Progenitor cell of endocrine pancreas (in vitro differentiated cells): ENCODE measurements at places on chromosomes 5 and 9.

DNA sequence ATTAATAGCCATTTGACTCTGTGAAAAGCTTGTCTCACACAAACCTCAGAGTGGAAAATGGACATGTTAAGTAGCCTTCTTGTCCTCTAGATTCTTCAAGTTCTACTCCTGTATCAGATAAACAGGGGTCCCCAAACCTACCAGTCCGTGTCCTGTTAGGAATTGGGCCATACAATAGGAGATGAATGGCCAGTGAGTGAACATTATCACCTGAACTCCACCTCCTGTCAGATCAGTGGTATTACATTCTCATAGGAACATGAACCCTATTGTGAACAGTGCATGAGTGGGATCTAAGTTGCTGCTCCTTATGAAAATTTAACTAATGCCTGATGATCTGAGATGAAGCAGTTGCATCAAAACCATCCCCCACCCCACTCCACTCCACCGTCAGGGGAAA lies 136.3 kb downstream of the TMEM232 start:
- no peaks in the 10 kb centered on the region for H3K36me3 ChIP-seq
- no peaks in the 10 kb centered on the region for H3K27me3 ChIP-seq
- DNase-seq: no peak

- no peaks in the 10 kb centered on the region for H3K36me3 ChIP-seq
- H3K27ac ChIP-seq: no peak overlapping the region
- H3K4me3 ChIP-seq: no peak overlapping the region
- H3K4me1 ChIP-seq: no peaks in the 10 kb centered on the region
These were observed 174.2 kb upstream of the C9orf72 start for GRCh38 chr9:27747450-27747849.

DNA sequence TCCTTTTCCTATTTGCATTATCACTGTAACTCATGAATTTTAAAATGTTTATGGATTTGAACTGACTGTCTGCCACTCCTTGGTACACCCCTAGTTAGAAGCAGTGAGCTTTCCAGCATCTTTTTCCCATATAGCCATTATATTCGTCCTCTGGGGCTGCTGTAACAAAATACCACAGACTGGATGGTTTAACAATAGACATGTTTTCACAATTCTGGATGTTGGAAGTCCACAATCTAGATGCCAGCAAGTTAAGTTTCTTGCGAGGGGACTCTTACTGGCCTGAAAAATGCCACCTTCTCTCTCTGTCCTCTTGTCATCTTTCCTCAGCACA lies 530.0 kb downstream of the SEMA5A start:
- H3K4me1 ChIP-seq: no peaks in the 10 kb centered on the region
- H3K27ac ChIP-seq: no peak overlapping the region
- no peak for DNase-seq
- H3K4me3 ChIP-seq: no peak overlapping the region
- H3K36me3 ChIP-seq: no peaks in the 10 kb centered on the region

GRCh38 chr5:13212886-13213285 lies 731.6 kb downstream of the DNAH5 start:
- no peak overlapping the region for H3K4me3 ChIP-seq
- H3K27me3 ChIP-seq: peaks cover 4% of the 10 kb centered on the region
- no peaks in the 10 kb centered on the region for H3K36me3 ChIP-seq

- DNase-seq: no peak
- H3K4me3 ChIP-seq: no peak overlapping the region
- no peaks in the 10 kb centered on the region for H3K27me3 ChIP-seq
- no peak overlapping the region for H3K27ac ChIP-seq
- no peaks in the 10 kb centered on the region for H3K4me1 ChIP-seq
- H3K36me3 ChIP-seq: peaks cover 7% of the 10 kb centered on the region
These were observed 116.1 kb downstream of the WDR70 start for GRCh38 chr5:37495210-37495609.

DNA sequence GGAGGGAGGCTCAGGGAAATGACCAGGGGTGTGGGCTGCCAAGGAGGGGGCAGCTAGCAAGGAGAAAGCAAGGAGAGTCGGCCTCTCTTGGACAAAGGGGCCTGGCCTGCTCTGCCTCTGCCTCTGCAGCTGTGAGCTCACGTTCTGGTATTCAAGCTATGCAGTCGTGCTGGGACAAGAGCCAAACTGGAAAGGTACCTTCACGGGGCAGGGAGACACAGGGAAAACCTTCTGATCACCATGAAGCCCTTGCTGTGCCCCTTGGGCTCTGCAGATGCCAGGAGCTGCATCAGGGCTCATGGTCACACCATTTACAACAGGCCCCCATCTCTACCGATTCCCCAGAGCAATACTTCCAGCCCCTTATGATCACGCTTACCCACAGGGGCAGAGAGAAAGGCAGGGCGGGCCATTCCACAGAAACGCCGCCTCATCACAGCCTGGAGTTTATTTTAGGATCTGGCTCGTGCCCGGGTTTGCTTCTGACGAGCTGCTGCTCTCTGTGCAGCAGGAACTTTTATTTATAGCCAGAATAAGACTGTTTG lies 63.2 kb downstream of the PRRT1B start:
- no peak overlapping the region for H3K4me3 ChIP-seq
- DNase-seq: no peak
- no peaks in the 10 kb centered on the region for H3K27me3 ChIP-seq
- H3K27ac ChIP-seq: peak overlapping the region; percentile 92
- peaks cover 16% of the 10 kb centered on the region for H3K36me3 ChIP-seq
